ENCODE measurements at places on chromosomes 2 and 18. TPM values are rescaled to one million over a fixed set of nuclear protein-coding genes. Genes with fewer than 3 reads are reported as not detected.

NPPC gene
- not detected for total RNA-seq

ALLC gene
- not detected for total RNA-seq

SERPINB12 gene
- total RNA-seq: not detected

GBX2 gene
- 0.25 TPM for total RNA-seq

PMS1 gene
- 27.0 TPM for total RNA-seq

NETO1 gene
- not detected for total RNA-seq

Data from fibroblast of the aortic adventitia (primary cell).